K562 (cell line): ENCODE measurements at places on chromosomes 3 and 15. TPM values are rescaled to one million over a fixed set of nuclear protein-coding genes. Genes with fewer than 3 reads are reported as not detected.

DNA sequence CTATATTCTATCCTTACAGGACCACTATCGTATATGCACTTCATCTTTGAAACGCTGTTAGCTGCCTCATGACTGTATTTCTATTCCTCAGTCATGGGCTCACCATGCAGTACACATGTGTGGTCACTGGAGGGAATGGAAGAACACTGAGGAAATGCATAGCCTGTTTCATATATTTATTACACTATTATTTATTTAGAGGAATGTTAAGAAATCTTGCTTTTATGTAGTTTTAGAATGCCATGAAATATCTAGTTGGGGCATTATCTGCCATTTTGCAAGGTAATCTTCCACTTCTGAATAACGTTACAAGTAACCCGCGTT lies 155.7 kb downstream of the IGF1R start:
- H3K27me3 ChIP-seq, result peaks cover 25% of the 10 kb centered on the region
- H3K4me3 ChIP-seq, result no peak overlapping the region
- no peak for DNase-seq
- H3K36me3 ChIP-seq, result no peaks in the 10 kb centered on the region
- H3K4me1 ChIP-seq, result no peaks in the 10 kb centered on the region
- H3K27ac ChIP-seq, result no peak overlapping the region

- H3K36me3 ChIP-seq, result no peaks in the 10 kb centered on the region
- H3K4me3 ChIP-seq, result no peak overlapping the region
- no peaks in the 10 kb centered on the region for H3K4me1 ChIP-seq
Observed at GRCh38 chr15:73015493-73015892, 36.8 kb upstream of the NEO1 start.

DNA sequence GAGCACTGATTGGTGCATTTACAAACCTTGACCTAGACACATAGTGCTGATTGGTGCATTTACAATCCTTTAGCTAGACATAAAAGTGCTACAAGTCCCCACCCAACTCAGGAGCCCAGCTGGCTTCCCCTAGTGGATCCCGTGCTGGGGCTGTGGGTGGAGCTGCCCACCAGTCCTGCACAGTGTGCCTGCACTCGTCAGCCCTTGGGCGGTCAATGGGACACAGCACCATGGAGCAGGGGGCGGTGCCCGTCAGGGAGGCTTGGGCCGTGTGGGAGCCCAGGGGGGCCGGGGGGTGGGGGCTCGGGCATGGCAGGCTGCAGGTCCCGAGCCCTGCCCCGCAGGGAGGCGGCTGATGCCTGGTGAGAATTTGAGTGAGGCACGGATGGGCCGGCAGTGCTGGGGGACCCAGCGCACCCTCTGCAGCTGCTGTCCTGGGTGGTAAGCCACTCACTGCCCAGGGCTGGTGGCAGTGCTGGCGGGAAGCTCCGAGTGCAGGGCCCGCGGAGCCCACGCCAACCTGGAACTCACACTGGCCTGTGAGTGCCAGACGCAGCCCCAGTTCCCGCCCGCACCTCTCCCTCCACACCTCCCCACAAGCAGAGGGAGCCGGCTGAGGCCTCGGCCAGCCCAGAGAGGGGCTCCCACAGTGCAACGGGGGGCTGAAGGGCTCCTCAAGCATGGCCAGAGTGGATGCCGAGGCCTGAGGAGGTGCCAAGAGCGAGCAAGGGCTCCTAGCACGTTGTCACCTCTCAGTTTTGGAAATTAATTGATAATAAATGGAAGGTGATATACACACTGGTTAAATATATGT lies 207.7 kb downstream of the RAP2B start:
- no peak for DNase-seq
- H3K27ac ChIP-seq, result no peak overlapping the region
- no peak overlapping the region for H3K4me3 ChIP-seq
- no peaks in the 10 kb centered on the region for H3K27me3 ChIP-seq
- no peaks in the 10 kb centered on the region for H3K4me1 ChIP-seq
- H3K36me3 ChIP-seq, result no peaks in the 10 kb centered on the region

DNA sequence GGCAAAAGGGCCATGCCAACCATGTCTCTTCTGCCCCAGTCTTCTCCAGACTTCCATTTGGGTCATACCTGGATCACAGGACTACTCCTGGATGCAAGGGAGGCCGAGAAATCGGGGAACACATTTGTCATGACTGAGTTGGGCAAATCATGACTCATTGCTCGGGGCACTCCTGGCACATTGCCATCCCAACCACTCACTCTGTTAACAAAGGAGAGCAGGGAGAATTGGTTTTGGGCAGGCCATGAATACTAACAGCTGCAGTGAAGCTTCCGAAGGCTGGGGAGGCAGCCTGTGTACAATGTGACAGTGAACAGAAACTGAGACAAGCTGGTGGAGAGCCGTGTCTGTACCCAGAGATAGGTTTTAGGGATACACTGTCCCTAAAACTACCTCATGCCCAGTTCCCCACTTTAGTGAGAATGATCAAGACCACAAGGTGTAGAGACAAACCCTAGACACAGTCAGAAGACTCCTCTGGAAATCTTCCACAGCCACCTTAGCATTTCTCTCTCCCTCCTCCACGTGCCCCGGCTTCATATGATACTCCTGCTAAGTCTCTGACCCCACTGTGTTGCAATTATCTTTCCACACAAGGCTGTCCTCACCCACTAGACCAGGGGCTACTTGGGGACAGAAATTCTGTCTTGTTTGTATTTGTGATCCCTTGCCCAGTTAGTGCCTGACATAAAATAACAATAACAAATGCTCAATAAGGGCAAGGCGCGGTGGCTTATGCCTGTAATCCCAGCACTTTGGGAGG lies 10.5 kb upstream of the BUB1B start:
- no peaks in the 10 kb centered on the region for H3K36me3 ChIP-seq
- H3K4me1 ChIP-seq, result no peaks in the 10 kb centered on the region
- 0 out of 2 replicates have a peak, but pooled peaks cover 3% of the 10 kb centered on the region for H3K27me3 ChIP-seq
- no peak overlapping the region for H3K4me3 ChIP-seq

- H3K4me3 ChIP-seq, result no peak overlapping the region
- no peak for DNase-seq
- H3K36me3 ChIP-seq, result no peaks in the 10 kb centered on the region
- H3K27ac ChIP-seq, result no peak overlapping the region
- H3K4me1 ChIP-seq, result no peaks in the 10 kb centered on the region; the same call in none of the 2 replicates
Observed at GRCh38 chr3:171892457-171892856, 49.3 kb downstream of the TMEM212 start.

DNA sequence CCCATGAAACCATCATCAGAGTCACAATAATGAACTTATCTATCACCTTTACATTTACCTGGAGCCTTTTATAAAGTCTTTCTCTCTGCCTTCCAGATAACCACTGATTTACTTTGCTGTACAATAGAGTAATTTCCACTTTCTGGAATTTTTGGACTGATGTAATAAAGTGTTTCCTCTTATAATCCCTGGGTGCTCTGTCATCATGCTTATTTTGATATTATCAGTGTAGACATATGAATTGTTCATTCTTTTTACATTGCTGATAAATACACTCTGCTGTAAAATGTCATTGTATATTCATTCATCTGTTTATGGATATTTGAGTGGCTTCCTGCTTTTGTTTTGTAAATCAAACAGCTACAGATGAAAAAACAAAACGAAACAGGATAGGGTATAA lies 27.0 kb upstream of the IREB2 start:
- H3K4me3 ChIP-seq, result no peak overlapping the region
- no peak overlapping the region for H3K27ac ChIP-seq
- DNase-seq, result no peak
- H3K36me3 ChIP-seq, result no peaks in the 10 kb centered on the region

- no peak overlapping the region for H3K4me3 ChIP-seq
- peaks cover 26% of the 10 kb centered on the region for H3K4me1 ChIP-seq
- H3K27me3 ChIP-seq, result no peaks in the 10 kb centered on the region
- peaks cover 38% of the 10 kb centered on the region; the same call in 2 of the 3 replicates for H3K36me3 ChIP-seq
Observed at GRCh38 chr3:51681453-51681852, 10.4 kb downstream of the TEX264 start.

GRCh38 chr3:148737104-148737530 lies 39.4 kb downstream of the AGTR1 start:
- H3K4me3 ChIP-seq, result no peak overlapping the region
- no peak overlapping the region for H3K27ac ChIP-seq
- DNase-seq, result no peak
- H3K27me3 ChIP-seq, result no peaks in the 10 kb centered on the region

SH3GL3 gene
- 8.9 and 9.6 TPM in 2 replicates for total RNA-seq

CLEC3B gene
- total RNA-seq, result not detected in 2 replicates
